Chondrocyte (in vitro differentiated cells): ENCODE measurements at places on chromosomes 1 and 21. TPM values are rescaled to one million over a fixed set of nuclear protein-coding genes. Genes with fewer than 3 reads are reported as not detected.
A peak's percentile ranks its signal among the peaks of the same experiment; 100 is the strongest.

GRCh38 chr1:50976890-50977574, 7.0 kb downstream of the CDKN2C start:
- DNase-seq = no peak

- DNase-seq = no peak
Measured at GRCh38 chr1:211323156-211324063, 3.2 kb upstream of the TRAF5 start.

DNA sequence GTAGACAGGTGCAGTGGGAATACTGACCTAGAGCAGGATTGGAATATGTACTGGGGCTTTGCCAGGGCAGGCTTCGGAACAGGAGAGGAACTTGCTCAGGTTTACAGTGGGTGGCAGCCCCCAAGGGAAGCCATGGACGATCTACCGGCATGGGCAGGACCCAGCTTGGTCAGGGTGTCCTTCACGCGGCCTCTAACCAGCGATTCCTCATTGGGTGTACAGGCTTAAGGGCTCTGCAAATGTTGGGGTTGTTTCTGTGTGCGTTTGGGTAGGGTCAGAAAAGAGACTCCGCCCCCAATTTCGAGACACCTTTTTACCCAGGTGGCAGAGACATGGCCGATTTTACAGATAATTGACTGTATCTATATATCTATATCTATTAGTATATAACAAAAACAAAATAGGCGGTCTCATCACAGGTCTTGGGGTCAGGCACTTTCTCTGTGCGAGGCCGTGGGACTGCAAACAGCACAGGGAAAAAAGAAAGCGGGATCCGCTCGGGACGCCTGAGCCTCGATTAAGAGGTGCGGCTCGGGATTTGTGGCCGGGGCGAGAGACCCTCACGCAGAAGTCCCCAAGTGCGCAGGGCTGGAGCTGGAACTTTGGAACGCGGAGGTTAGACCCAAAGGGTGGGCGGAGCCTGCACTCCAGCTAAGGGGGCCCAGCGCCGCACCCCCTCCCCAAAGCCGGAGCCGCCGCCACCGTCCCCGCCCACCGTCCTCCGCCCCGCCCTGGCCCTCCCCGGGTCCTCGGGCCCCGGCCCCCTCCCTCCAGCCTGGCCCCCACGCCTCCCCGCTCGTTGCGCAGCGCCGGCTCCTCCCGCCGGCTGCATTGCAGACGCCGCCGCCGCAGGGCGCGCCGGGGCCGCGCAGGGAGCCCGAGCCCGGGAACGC, 67.5 kb upstream of the VAMP3 start:
- no peak for DNase-seq

DNA sequence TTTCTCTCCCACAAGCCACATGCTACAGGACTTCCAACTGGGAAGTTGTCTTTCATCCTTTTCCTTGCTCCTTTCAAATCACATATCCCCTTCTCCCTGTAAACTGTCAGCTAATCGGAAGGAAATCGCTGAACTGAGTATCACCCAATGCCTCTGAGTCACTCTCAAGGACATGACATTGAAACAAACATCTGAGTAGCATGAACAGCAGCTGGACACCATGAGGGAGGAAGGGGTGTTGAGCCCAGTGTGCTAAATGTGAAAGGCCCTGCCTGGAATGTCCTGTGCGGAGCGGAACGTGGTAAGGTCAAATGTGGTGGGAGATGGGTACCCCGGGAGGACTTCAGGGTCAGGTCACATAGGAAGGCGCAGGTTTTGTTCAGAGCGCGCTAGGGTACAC, at the start of gene OR2AJ1:
Gene OR2AJ1, plus strand, starts transcription at position 22 of the 400 bp plus-strand sequence. CDS start 8,880 bp downstream, outside the sequence.
- DNase-seq = no peak

GRCh38 chr1:237873487-237874211, 17.1 kb downstream of the ZP4 start:
- DNase-seq = no peak

DNA sequence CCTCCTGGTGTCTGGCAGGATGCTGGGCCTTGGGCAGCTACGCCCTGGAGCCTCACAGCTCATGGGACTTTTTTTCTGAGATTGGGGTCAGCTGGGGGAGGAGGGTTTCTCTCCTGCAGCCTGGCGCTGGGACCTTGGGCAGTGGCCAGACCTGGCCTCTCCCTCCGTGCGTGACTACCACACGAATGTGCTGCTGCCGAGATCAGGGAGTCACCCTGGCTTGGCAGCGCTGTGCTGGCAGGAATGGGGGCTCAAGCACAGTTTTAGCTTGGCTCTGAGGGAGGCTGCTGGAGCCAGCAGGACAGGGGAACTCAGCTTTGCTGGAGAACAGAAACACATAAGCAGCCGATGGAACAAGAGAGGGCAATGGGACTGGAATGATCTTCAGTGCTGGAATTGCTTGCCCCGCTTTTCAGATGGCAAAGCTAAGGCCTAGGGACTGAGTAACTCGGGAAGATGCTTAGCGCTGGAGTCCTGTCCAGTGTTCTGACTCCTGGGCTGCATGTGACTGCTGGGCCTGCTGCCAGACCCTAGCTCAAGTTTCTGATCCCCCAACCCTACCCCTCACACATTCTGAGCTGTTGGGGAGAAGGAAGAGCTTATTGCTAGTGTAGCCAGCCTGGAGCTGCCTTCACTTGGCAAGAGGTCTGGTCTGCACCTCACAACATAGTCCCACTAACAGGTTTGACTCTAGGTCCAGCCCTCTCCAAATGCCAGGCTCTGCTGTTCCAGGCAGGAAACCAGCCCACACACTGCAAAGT, 69.9 kb downstream of the NAV1 start:
- DNase-seq = no peak

DNA sequence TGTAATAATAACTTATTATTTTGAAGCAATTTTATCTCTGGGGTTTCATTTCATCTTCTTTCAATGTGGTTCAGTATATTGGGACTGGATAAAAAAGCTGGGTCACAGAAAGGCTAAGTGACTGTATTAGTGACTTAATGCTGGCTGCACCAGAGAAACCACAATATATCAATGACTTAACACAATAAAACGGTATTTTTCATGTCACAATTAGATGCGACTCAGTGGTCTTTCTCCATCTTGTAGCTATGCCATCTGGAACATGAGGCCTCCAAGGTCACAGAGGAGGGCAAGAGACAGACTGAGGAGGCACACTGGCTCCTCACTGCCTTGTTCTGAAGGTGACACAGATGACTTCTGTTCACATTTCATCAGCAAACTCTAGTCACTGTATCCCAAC, 26.0 kb upstream of the KCNA3 start:
- no peak for DNase-seq

DNA sequence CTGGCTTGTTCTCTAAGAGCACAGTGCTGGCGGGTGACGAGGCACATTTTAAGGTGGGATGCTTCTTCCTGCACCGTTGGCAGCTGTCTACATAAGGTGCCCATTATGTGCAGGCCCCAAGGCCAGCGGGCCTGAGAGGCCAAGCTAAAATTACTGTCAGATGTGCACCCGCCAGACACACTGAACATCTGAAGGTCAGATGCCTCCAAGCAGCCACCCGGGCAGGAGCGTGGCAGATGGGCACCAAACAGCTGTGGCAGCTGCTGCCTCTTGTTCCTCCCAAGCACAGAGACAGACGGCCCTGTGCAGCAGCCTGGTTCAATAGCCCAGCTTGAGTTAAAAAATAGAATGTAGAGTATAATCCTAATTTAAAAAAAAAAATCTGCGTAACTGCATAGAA, 211.9 kb upstream of the EDN2 start:
- DNase-seq = no peak

SPATA45 gene
- 0.47 to 1.3 TPM in 2 of 3 replicates, not detected in the other for total RNA-seq

GRCh38 chr1:172391976-172392375, 28.5 kb upstream of the C1orf105 start:
- no peak for DNase-seq

CFAP74 gene
- total RNA-seq = not detected in 3 replicates

- DNase-seq = peak; percentile 63
Measured at GRCh38 chr1:1678581-1679380, 13.8 kb downstream of the SLC35E2B start.

DNA sequence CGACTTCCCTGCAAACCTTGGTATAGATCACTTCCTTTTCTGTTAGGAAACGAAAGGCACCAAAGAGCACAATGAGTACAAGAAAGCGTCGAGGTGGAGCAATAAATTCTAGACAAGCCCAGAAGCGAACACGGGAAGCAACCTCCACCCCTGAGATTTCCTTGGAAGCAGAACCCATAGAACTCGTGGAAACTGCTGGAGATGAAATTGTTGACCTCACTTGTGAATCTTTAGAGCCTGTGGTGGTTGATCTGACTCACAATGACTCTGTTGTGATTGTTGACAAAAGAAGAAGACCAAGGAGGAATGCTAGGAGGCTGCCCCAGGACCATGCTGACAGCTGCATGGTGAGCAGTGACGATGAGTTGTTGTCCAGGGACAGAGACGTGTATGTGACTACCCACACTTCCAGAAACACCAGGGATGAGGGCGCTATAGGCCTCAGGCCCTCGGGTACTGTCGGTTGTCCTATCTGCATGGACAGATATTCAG, 18.5 kb downstream of the FAM89A start:
- no peak for DNase-seq

DNA sequence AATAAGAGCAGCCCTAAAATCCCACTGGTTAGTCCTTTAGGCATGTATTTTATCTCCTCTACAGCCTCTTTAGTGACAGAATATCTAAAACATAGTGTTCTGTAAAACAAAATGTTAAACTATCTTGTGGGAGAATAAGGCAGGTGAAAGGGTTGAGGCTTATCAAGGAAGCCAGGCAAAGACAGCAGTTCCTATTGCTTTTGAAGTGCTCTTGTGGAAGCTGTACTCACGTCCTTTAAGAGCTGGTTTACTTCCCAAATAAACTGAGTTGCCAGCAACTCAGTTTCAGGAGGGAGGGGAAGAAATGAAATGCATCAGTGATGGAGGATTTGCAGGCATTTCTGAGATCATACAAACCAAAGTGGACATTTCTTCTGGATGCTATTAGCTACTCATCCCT, 529.6 kb upstream of the ZRANB2 start:
- no peak for DNase-seq

DNA sequence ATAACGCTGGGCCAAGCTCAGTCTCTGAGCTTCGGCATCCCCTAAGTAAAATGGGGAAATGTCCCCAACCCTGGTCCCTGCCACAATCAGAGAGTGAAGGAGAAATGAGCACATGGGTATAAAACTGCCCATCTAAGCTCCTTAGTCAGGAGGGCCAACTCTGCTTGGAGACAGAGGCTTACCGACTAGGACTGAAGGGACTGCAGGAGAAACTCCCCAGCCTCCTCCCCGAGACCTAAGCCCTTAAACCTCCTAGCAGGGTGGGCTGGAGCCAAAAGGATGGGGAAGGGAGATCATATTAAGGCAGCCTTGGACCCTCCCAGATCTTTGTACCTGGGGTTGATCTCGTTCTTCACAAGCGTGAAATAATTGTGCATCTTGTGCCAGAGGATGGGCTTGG, 5.5 kb downstream of the ETNK2 start:
- DNase-seq = no peak

DNA sequence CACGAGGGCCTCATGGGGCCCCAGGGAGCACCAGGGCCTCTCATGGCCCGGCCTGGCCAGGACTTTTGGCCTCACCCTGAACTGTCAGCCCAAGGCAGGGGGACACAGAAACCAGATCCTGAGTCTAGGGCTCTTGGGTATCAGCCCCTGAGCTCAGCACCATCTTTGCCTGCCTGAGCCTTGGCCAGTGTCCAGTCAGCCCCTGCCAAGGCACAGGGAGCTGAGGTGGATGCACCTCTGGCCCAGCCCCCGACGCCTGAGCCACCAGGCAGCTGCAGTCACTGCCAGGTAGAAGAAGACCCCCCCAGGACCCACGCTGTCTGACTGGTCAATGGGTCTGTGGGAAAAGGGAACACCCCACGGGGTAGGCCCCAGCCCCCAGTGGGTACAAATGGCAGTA, 25.3 kb downstream of the CDCA8 start:
- DNase-seq = no peak

DNA sequence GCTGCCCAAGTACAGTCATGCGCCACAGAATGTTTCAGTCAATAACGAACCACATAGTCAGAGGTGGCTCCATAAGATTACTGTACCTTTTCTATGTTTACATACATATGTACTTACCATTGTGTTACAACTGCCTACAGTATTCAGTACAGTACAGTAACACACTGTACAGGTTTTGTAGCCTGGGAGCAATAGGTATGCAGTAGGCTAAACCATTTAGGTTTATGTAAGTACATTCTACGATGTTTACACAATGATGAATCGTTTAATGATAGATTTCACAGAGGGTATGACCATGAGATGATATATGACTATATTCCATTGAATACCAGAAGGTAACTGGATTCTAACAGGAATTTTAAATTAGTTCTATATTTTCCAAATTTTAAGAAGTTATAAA, 10.5 kb downstream of the YY1AP1 start:
- no peak for DNase-seq

DNA sequence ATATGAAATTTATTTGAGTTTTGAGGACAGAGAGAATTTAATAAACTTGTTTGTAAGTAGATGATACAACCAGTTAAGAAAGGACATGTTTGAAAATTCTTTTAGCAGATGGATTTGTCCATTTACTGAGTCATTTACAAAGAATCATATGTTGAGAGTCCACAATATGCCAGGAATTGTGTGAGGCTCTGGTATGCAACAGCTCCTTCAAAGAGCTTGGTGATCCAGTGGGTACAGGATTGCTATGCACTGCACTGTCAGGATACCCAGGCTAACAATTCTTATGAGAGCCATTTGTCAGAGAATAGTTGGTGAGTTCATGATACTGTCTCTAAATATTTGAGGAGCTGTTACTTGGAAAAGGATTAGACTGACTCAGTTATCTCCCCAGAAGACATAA, 11.0 kb downstream of the DNM3 start:
- DNase-seq = no peak

GRCh38 chr1:177256153-177257075, 85.7 kb downstream of the BRINP2 start:
- DNase-seq = no peak

- DNase-seq = no peak
Measured at GRCh38 chr1:153192697-153193096, 10.5 kb upstream of the LELP1 start.

- no peak for DNase-seq
Measured at GRCh38 chr1:84698151-84699110, 8.2 kb upstream of the SSX2IP start.

TAL1 gene
- 0.10 TPM in 2 of 3 replicates, not detected in the other for total RNA-seq

- no peak for DNase-seq
Measured at GRCh38 chr1:203547771-203548421, 53.9 kb downstream of the OPTC start.

HAO2 gene
- total RNA-seq = not detected in 3 replicates

DNA sequence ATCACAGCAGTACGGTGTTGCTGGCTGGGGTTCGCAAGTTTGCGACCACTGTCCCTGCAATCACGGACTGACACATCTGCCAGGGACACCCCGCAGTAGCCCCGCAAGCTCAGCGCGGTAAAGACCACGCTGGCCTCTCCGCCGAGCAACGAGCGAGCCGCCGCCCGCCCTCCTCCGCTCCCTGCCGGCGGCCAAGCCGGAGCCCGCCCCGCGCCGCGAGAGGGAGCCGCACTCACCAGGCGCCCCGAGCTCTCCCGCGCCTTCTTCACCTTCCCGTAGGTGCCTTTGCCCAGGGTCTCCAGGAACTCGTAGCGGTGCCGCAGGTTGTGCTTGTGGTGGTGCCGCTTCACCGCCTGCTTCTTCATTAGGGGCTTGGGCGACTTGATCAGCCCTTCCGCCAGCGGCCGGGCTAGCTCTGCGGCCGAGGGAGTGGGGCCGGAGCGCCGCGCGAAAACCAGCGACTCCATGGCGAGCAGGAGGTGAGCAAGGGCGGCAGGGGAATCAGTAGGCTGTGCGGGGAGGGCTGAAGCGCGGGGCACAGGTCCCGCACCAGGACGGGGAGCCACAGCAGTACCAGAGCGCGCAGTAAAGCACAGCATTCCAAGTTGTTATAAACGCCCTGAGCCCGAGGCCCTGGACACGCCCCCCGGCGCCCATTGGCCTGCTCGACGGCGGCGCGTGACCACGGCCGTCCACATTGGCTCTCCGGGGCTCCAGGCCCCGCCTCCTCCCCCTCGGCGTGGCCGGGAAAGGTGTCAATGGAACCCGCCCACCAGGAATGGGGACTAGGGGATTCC, at the start of gene NUAK2:
Gene NUAK2, minus strand, starts transcription at position 584 of the 797 bp plus-strand sequence. Its CDS starts 117 bp downstream, at position 467.
- no peak for DNase-seq
